ENCODE measurements at places on chromosomes 6 and 20.

- no peak for DNase-seq
These were observed 21.5 kb upstream of the MRPS18A start for GRCh38 chr6:43708860-43709653.

- DNase-seq: no peak
These were observed 155.3 kb upstream of the EYA4 start for GRCh38 chr6:133085896-133086295.

DNA sequence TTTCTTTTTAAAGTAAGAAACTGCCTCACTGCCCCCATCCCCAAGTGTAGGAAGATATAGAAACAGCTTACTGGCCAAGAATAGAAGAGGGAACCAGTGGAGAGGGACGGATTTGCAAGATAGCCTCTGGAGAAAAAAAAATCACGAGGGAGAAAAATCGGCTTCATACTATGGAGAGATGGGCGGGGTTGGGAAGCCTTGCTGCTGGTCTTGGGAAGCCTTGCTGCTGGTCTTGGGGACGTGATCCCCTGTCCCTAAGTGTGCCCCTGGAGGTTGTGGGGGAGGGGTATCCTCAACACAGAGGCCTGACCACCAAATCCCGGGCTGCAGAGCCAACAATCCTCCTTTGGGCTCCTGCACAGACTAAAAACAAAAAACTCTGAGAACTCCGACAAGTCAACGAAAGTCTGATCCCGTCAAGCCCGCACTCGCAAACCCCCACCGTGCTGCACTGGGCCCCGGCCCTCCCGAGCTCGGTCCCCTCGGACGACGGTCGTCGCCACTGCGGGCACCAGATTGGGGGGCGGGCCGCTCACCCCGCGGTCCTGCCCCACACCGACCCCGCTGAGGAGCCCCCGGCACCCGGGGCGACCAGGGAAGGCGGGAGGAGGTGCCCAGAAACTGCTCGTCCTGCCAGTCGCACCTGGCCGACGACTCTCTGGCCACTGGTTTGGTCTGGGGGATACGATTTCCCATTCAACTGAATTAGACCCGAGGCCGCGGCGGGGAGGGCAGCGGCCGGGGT, 750 bp downstream of the MAP7 start:
- DNase-seq: no peak

DNA sequence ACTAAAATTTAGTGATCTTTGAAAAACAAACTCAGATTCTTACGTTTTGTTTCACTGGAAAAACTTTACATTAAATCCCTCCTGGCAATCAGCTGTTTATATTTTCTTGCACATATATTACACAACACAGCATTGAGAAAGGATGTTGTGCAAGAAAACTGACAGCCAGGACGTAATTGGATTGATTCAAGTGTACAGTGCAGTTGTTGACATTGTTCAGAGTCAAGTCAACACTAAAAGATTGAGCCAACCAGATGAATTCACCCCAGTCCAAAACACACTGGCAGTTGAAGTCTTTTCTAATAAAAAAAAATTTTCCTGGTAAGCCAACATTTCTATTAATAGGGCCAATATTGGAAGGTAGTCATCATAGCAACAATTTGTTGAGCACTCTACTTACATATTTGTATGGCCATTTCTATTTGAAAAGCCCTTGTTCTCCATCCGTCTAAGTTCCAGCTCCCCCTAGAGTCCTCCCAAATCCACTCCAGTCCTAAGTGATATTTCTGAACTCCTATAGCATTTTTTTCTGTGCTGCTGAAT, 20.9 kb upstream of the VNN1 start:
- no peak for DNase-seq

DNA sequence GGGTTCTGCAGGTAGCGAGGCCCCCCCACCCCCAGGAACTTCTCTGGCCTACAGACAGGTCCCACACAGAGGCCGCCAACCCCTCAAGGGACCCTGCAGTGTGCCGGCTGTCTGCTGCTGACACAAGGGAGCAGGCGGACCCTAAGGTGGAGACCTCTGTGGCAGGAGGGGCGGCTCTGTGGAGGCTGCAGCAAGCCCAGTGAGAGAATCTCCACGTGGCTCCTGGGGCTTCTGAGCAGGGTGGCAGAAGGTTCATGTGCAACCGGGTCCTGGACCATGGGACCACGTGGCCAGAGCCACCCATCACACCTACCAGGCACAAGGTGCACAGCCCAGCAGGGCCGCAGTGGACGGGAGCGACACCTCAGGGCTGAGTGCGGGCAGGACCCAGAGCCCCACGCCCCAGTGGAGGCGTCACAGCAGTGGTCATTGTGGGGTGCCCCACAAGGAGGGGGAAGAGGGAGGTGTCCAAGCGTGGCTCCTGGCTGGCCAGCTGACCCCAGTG, 4.3 kb downstream of the ARFRP1 start:
- no peak for DNase-seq

- no peak for DNase-seq
These were observed 3.1 kb downstream of the GABRR2 start for GRCh38 chr6:89311853-89312531.

DNA sequence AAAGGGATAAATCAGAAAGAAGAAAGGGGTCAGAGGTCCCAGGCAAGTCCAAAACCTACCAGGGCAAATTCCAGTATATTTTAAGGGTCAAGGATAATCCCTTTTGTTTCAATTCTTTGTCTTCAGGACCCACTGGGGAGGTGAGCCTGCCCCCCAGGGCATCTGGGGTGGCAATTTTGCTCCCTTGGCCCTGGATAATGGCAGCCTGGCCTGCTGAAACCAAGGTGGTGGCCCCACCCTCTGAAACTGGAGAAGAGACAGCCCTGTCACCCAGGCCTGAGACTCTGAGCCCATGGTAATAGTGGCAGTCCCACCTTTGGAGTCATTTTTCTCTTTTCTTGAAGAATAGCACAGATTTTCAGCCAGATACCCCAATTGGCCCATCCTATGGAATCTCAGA, 118.1 kb downstream of the C6orf58 start:
- no peak for DNase-seq

- no peak for DNase-seq
These were observed 77.0 kb upstream of the NHSL1 start for GRCh38 chr6:138576313-138576712.

DNA sequence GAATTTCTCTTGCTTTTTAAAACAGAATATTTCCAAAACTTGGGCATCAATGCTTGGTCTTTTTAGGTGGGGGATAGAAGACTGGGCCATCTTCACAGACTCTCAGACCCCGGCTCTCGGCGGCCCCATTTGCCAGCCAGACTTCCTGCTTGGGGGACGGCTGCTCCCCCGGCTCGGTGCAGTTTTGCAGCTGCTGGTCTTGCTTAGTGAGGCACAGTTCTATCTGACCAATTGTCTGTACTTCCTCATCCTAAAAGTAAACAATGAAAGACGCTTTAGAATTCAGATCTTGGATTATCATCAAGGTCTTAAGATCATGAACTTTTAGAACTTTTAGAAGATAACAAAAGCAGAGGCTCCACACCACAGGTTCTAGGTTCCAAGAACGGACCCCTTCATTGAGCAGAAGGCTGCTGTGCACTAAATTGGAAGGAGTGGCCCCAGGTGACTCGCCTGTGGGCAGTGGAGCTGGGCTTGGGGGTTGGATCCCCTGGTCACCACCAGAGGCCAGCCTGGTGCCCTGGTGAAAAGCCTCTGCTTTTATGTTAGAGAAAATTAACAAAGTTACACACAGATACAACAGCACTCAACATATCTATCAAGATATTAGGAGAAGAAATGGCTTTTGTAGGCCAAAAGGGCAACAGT, 26.7 kb downstream of the RNASET2 start:
- no peak for DNase-seq

DNA sequence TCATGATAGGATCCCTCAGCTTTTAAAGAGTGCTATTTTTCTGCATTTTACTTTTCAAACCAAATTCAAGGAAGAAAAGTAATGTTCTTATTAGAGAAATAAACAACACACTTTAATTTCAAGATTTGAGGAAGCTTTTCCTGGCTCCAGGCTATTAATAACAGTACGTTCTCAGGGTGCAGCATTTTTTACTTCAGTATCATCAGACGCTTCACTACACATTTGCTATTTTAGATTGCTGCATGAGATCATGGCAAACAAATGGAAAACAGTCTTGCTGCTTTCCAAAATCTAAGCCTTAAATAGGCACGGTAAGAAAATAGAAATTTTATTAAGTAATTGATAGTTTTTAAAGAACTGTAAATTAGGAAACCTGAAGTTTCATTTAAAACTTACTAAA, 253.6 kb upstream of the EXOC2 start:
- no peak for DNase-seq

All from stimulated activated CD8-positive, alpha-beta memory T cell treated with anti-CD3 and anti-CD28 coated beads, Interleukin-15, amount 100 ng/mL, for 24 hours (primary cell).